ENCODE measurements at places on chromosomes 7 and 10. TPM values are rescaled to one million over a fixed set of nuclear protein-coding genes. Genes with fewer than 3 reads are reported as not detected.

GRCh38 chr7:20276705-20277472 lies 53.8 kb upstream of the ITGB8 start:
- DNase-seq = no peak

GRCh38 chr7:15780271-15780670 lies 93.8 kb upstream of the MEOX2 start:
- DNase-seq = no peak

DNA sequence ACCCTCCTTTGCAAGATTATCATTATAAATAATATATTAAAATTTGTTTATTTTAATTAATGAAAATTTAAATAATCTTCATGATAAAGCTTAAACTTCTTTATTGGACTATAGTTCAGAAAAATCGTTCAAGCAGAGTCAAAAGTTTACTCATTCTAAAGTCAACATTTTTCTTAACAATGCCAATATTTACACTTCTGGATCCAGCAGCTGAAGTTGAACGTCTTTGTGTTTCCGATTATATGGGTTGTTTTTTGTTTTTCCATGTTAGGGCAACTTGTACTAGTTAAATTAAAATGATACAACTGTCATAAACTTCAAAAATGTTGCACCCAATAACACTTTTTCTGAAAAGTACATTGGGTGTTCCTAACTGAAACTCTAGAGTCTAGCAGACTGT lies 43.8 kb downstream of the GRB10 start:
- DNase-seq = no peak

DNA sequence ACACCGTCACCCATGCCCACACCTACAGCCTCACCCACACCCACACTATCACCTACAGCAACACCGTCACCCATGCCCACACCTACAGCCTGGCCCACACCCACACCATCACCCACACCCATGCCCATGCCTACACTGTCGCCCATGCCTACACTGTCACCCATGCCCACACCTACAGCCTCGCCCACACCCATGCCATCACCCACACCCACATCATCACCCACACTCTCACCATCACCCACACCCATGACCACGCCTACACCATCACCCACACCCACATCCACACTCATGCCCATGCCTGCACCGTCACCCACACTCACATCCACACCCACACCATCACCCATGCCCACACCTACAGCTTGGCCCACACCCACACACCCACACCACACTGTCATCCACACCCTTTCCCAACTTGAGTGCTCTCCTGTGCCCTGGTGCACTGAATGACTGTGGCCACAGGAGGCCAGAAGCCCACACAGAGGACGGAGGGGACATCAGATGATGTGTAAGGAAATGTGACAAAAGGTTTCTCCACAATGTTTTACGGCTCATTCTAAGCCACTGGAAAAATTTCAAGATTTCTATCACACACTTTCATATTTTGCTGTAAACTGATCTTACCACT lies 153.3 kb downstream of the WDR37 start:
- DNase-seq = no peak

DNA sequence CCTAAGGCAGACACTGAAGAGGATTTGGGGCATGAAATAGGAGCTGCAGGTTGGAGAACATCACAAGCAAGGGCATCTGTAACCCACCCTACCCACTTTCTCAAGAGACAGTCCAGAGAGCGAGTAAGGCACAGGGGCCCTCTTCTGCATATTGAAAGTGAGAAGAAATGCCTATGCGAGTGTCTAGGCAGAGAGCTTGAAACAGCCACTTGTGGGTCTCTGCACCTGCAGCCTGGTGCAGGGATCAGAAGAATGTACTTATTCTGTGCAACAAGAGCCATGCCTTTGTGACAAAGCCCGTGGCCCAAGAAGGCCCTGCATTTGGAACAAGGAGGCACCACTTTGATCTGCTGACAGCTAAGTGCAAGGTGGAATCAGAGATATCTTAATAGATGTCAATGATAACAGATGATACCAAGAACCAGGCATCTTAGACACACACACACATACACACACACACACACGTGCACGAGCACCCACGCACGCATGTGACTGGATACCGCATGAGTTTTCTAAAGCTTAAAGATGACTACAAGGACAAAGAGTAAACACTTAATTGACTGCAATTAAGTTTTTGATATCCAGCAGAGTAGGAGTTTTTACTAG lies 89.3 kb downstream of the NPSR1 start:
- no peak for DNase-seq

DNA sequence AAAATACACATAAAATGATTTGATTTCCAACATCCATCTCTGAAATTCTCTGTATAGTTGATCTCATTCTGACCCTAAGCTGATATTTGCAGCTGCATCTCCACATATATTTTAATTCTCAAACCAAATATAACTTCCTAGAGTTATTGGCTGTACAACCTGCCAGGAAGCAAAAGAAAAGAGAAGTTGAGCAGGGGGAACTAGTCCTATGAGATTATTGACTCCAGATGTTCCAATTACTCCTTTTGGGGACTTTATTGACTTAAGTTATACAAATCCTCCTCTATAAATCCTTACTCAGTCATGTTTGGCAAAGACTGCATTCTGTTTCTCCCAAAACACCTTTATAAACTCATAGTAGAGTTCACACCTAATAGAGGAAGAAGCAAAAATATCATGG lies 599.4 kb upstream of the ANKRD30A start:
- no peak for DNase-seq

DNA sequence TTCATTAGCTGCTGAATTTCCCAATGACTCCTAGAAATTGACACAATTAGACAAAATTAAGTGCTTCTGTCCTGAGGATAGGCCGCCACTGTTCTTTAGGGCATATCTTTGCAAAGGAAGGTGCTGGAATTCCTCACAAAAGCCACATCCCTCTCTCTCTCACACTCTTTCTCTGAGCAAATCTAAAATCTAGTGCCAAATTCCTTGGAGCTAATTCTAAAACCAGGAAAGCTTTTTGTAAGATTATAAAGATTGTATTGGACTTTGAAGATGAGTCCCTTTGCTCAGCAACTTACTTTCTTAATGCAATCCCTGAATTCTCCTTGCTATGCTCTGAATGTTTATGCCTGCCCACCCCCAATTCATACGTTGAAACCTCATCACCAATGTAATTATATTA lies 288.9 kb downstream of the KCNMA1 start:
- no peak for DNase-seq

DNA sequence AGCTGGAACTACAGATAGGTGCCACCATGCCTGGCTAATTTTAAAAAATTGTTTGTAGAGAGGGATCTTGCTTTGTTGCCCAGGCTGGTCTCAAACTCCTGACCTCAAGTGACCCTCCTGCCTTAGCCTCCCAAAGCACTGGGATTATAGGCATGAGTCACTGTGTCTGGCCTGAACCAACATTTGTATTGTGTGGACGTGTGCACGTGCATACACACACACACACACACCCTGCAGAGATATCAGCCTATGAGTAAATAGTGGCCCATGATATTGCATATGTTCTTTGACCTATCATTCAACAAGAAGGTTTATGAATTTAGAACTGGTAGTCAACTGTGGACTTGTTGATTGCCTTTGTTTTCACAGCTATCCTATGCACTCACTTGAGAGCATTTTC lies 161.6 kb downstream of the BAMBI start:
- DNase-seq = no peak

Gene UTF1
- polyA plus RNA-seq = not detected

Gene HTR5A
- not detected for polyA plus RNA-seq

Gene PLEKHA8
- 18.3 TPM for polyA plus RNA-seq

Gene HYAL4
- polyA plus RNA-seq = 0.09 TPM

Gene DMBT1
- polyA plus RNA-seq = 1.3 TPM

Gene MCM10
- polyA plus RNA-seq = 13.1 TPM

Data from left lung (tissue), 14 donors.